ENCODE measurements at places on chromosomes 4 and X.

- no peak for DNase-seq
Observed at GRCh38 chr4:1031346-1031745, 19.9 kb downstream of the FGFRL1 start.

DNA sequence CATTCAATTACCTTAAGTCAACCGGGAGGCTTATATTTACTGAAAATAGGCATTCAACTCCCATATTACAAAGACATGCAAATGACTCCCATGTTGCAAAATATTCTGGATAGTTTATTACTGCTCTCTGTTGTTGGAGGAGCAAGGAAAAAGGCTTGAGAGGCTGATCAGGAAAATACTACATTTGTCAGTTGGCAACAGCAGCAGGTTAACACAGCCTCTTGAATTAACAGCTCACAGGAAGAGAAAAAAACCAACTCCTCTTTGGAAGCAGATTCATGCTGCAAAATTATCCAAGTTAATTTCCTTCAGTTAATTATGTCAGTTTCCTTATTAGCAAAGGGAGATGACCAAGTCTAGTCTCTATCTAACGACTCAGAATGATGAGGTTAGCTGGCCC lies 238.9 kb downstream of the MAML3 start:
- no peak for DNase-seq

DNA sequence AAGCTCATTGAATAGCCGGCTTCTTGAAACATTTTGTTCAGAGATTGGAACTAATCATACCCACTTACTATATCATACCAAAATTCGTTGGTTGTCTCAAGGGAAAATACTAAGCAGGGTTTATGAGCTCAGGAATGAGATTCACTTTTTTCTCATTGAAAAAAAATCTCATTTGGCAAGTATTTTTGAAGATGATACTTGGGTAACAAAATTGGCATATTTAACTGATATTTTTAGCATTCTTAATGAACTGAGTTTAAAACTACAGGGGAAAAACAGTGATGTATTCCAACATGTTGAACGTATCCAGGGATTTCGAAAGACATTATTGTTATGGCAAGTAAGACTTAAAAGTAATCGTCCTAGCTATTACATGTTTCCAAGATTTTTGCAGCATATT lies 6.4 kb downstream of the FAM200B start:
- peak; percentile 75 for DNase-seq

GRCh38 chr4:40553995-40554394 lies 75.7 kb downstream of the RBM47 start:
- DNase-seq: peak; percentile 16

GRCh38 chr4:107017443-107018343 lies 18.4 kb downstream of the DKK2 start:
- no peak for DNase-seq

GRCh38 chrX:132875650-132876522 lies 82.5 kb downstream of the HS6ST2 start:
- DNase-seq: no peak

- DNase-seq: no peak
Observed at GRCh38 chr4:24980740-24981139, 50.0 kb downstream of the LGI2 start.

DNA sequence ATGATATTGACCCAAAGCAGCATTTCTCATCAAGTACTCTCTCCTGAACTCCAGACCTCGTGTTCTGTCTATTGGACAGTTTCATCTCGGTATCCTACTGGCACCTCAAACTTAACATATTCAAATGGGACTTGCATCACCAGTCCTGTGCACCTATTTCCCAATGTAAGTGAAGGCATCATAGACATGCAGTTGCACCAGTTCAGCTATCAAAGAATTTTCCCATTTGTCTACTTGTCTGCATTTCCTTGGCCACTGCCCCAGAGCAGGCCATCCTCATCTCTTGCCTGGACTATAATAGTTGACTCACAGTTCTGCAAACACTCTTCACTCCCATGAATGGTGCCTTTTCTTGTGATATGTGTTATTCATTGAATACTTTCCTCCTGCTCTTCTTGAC lies 11.3 kb upstream of the LIMCH1 start:
- DNase-seq: no peak

- DNase-seq: no peak
Observed at GRCh38 chr4:16824278-16824806, 74.1 kb downstream of the LDB2 start.

GRCh38 chr4:8732092-8732491 lies 139.5 kb downstream of the CPZ start:
- DNase-seq: no peak

DNA sequence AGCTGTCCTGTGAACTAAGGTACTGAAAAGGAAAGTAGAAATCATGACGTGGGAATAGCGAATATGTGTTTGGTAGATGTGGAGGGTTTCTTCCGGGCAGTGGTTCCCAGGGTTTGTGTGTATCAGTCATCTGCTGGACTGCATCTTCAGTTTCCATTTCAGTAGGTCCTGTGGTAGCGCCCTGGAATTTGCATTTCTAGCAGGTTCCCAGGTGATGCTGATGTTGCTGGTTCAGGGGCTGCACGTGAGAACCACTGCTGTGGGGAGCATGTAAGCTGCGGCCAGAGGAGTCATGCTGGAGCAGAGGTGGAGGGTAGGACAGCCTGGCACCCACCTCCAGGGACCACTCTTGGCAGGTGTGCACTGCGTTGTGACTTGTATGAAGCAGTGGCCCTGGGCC lies 47.1 kb downstream of the ARHGAP10 start:
- DNase-seq: no peak

- DNase-seq: no peak
Observed at GRCh38 chr4:87953826-87954225, 21.7 kb upstream of the SPP1 start.

- DNase-seq: no peak
Observed at GRCh38 chrX:135975421-135975820, 1.6 kb upstream of the MMGT1 start.

DNA sequence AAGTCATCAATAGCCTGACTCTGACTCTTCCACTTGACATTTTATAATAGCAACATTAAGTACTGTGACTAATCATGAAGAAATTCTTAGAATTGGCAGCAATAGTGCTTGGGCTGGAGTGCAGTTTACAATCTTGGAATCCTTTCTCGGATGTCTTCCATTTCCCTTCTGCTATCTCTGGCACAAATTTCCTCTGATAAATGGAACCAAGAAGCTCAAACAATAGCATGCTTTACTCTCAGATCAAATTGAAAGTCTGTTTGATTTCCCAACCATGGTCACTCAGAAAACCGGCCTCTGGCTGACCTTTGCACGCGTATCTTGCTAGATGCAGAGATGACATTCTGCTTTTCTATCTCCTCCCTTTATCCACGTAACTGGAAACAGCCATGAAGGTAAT lies 99.0 kb upstream of the SPANXC start:
- DNase-seq: peak; percentile 80

DNA sequence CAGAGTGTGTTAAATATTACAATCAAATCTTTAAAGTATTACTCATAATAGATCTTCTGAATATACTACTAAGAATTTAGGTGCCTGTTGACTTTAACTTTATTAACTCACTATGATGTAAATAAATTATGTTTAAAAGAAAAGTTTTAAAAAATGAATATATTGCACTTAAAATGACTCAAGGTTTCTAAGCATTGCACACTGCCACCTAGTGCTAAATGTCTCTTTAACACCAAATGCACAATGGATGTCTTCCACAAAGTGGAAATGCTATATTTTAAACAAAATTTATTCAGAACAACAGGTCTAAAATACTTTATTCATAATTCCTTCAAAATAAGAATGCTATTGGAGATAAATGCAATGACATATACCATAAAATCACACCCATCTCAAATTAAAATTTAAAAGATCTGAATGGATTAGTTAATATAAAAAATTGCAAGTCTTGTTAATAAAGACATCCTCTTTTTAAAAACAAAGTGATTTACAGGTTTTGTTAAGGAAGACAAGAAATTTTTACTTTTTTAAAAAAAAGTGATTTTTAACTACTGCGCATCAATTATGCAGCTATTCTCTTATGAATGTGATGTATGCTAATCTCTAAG lies 5.5 kb downstream of the INPP4B start:
- DNase-seq: peak; percentile 77

DNA sequence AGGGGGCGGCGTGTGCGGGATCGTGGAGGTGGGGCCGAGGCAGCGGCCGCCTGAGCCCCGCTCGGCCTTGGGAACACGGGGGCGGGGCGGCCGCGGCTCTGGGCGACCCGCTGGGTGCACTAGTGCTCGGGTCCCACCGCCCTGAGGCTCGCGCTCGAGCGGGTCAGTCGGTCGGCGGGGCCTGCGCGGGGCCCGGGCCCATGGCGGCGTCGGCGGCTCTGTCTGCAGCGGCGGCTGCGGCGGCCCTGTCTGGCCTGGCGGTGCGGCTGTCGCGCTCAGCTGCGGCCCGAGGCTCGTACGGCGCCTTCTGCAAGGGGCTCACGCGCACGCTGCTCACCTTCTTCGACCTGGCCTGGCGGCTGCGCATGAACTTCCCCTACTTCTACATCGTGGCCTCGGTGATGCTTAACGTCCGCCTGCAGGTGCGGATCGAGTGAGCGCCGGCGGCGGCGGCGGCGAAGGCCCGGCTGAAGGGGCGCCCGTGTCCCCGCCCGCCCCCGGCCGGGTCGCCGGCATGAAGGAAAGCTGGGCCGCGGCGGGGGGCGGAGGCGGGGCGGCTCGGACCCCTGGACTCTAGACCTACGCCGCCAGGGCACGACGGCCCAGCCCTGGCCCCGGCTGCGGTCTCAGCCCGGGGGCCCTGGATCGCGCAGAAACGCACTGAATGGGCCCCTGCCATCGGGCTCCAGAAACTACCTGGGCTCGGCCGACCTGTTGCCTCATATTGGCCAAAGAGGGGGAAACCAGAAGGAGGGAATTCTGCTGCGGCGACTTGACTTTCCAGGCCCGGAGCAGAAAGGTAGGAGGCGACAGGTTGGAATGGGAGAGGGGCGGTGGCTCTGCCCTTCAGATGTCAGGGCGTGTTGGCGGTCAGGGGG lies at the start of gene SMIM10L2A:
SMIM10L2A (plus strand) TSS at position 13 of the 878 bp plus-strand sequence; CDS start at position 201, 188 bp downstream.
- DNase-seq: no peak

DNA sequence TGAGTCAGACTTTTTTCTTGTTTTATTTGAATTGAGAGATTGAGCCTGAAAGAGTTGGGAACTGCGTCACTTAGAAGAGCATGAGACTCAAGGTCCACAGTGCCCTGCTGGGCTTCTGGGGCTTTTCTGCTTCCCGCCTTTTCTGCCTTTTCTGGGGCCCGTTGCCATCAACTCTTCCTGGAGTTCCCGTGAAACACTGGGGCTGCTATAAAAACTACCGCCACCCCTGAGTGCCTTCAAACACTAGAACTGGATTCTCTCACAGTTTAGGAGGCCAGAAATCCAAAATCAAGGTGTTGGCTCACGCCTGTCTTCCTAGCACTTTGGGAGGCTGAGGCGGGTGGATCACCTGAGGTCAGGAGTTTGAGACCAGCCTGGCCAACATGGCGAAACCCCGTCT lies 49.8 kb downstream of the RWDD4 start:
- DNase-seq: no peak

DNA sequence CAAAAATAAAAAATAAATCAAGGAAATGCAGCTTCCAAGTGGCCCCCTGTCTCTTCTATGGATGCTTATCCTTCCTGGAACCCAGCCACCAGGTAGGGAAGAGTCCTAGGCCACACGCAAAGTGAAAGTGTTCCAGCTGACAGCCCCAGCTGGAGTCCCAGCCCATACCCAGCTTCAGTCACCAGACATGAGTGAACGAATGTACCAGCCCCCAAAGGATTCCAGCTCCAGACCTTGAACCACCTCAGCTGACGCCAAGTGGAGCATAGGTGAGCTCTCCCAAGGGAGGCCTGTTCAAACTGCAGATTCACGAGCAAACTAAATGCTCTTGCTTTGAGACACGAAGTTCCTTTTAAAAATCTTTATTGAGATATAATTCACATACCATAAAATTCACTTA lies 62.0 kb downstream of the BCOR start:
- DNase-seq: no peak

DNA sequence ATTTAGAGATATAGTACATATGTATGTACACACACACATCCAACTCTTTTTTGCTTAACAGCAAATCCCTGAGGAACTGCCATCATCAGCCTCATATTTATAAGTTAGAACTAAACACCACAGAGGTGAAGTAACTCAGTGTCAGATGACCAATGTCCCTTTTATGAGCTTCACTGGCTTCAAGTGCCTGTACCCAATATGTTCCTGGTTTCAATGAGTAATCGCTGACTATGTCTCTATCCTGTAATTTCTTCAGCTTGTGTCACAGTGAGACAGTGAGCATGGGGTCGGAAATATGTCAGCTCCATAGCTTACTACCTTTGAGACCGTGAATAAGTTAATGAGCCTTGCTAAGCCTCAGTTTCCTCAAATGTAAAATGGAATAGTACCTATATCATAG lies 136.2 kb upstream of the RASGEF1B start:
- peak; percentile 39 for DNase-seq

DNA sequence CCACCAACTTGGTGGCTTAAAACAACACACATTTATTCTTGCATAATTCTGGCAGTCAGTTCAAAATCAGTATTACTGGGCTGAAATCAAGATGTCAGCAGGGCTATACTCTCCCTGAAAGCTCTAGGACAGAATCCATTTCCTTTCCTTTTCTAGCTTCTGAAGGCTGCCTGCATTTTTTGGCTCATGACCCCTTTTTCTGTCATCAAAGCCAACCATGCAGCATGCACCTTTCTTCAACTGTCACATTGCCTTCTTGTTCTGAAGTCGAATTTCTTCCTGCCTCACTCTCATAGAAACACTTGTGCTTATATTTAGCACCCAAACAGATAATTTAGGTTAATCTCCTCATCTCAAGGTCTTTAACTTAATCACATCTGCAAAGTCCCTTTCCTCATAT lies 79.8 kb upstream of the PPP1R2C start:
- DNase-seq: no peak

DNA sequence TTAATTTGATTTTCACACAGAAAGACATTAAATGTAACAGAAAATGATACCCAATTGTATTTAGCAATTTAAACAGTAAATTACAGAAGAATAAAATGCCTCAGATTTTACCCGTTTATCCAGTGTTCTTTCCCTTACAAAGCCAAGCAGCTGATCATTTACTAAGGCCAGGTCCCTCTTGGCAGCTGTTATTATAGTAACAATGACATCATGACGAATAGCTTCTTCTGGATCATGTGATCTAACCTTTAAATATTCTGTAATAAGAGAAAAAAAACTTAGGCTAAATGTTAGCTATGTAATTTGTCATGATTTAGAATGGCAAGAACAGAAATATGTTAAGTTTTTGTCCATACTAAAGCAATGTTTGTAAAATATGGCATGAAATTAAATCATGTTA lies 69.4 kb downstream of the PDS5A start:
- peak; percentile 49 for DNase-seq

DNA sequence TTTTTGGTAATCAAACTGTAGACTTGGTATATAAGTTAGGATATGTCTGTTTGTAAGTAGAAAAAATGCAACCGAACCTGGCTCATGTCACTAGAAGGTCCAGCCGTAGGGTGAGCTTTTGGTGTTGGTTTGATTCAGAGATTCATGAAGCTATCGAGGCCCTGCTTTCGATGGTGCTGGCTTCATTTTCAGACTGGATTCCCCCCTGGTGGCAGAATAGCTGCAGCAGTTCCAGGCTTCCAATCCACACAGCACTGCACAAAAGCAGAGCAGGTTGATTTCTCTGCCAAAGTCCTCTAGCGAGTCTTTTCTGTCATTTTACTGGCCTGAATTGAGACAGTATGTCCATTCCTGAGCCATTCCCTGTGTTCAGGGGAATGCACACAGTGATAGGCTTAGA lies 33.1 kb downstream of the PDK3 start:
- DNase-seq: peak; percentile 22
